ENCODE measurements at places on chromosomes 12 and 14. TPM values are rescaled to one million over a fixed set of nuclear protein-coding genes. Genes with fewer than 3 reads are reported as not detected.
A peak's percentile ranks its signal among the peaks of the same experiment; 100 is the strongest.

The SLC2A14 gene
- not detected for total RNA-seq

The SRGAP1 gene
- 3.0 TPM for total RNA-seq

- peak; percentile 46 for DNase-seq
These were observed 32.7 kb upstream of the SELPLG start for GRCh38 chr12:108666401-108666881.

GRCh38 chr14:34365309-34365915, 96.6 kb downstream of the SPTSSA start:
- DNase-seq, result no peak
